ENCODE measurements at places on chromosomes 7 and 10. TPM values are rescaled to one million over a fixed set of nuclear protein-coding genes. Genes with fewer than 3 reads are reported as not detected.
A peak's percentile ranks its signal among the peaks of the same experiment; 100 is the strongest.

Gene TFPI2
- total RNA-seq: 5.8 TPM

Gene ZFAND4
- total RNA-seq: 16.8 TPM

Gene CALY
- not detected for total RNA-seq

Gene NME8
- total RNA-seq: 1.2 TPM

DNA sequence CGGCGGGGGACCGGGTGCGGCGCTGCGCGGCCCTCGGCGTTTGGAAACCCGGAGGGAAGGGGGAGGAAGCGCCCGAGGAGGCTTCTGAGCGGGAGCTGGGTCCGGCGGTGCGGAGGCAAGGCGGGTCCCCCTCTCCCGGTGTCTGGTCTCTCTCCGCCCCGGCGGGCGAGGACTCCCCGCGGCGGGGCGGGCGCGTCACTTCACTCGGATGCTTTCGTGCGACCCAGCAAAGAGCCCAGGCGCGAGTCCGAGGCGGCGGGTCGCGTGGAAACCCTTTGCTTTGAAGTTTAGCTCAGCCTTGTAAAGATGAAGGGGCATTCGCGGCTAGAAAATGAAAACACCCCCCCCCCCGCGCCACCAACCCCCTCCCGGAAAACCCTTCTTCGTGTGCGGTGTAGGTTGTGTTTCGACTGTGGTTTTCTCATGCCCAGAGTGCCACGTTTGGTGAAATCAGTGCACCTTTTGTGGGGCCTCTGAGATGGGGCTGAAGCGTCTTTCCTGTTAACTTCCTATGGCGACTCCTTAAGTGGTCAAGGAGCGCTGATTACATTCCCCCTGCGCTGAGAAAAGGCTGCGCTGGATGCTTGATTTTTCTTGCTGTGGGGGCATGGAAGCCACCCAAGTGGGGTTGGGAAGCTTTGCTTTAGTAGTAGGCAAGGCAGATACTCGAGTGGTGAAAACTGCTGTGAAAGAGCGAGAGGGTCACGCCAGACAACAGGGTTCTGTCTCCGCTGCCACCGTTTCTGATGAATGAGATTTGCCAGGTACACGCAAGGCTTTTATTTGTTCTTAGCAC is 876 bp downstream of the GNAI1 start:
- H3K27me3 ChIP-seq: no peaks in the 10 kb centered on the region
- no peaks in the 10 kb centered on the region for H3K36me3 ChIP-seq
- H3K4me3 ChIP-seq: peak overlapping the region; percentile 84
- H3K27ac ChIP-seq: peak overlapping the region; percentile 62

- no peaks in the 10 kb centered on the region for H3K4me1 ChIP-seq
- DNase-seq: no peak
- no peak overlapping the region for H3K27ac ChIP-seq
- H3K27me3 ChIP-seq: no peaks in the 10 kb centered on the region
- no peak overlapping the region for H3K4me3 ChIP-seq
- H3K36me3 ChIP-seq: no peaks in the 10 kb centered on the region
These were observed 19.4 kb upstream of the TM9SF3 start for GRCh38 chr10:96606216-96606615.

- peak; percentile 90 for DNase-seq
- H3K4me1 ChIP-seq: no peaks in the 10 kb centered on the region
- no peaks in the 10 kb centered on the region for H3K27me3 ChIP-seq
- H3K27ac ChIP-seq: no peak overlapping the region
- H3K4me3 ChIP-seq: no peak overlapping the region
- no peaks in the 10 kb centered on the region for H3K36me3 ChIP-seq
These were observed 8.5 kb upstream of the SCD start for GRCh38 chr10:100338434-100339036.

GRCh38 chr7:138004936-138005335 is 3.0 kb upstream of the CREB3L2 start:
- no peak overlapping the region for H3K4me3 ChIP-seq
- no peak overlapping the region for H3K27ac ChIP-seq
- DNase-seq: no peak
- H3K4me1 ChIP-seq: no peaks in the 10 kb centered on the region
- H3K36me3 ChIP-seq: no peaks in the 10 kb centered on the region

GRCh38 chr10:30503700-30504266 is 69.8 kb downstream of the MAP3K8 start:
- H3K27ac ChIP-seq: no peak overlapping the region
- H3K27me3 ChIP-seq: no peaks in the 10 kb centered on the region
- H3K36me3 ChIP-seq: no peaks in the 10 kb centered on the region
- no peak overlapping the region for H3K4me3 ChIP-seq
- no peak for DNase-seq
- H3K4me1 ChIP-seq: peaks cover 2% of the 10 kb centered on the region

- H3K4me3 ChIP-seq: no peak overlapping the region
- no peaks in the 10 kb centered on the region for H3K27me3 ChIP-seq
- DNase-seq: no peak
- H3K36me3 ChIP-seq: no peaks in the 10 kb centered on the region
These were observed 106.7 kb downstream of the PTPRE start for GRCh38 chr10:128013626-128014025.

DNA sequence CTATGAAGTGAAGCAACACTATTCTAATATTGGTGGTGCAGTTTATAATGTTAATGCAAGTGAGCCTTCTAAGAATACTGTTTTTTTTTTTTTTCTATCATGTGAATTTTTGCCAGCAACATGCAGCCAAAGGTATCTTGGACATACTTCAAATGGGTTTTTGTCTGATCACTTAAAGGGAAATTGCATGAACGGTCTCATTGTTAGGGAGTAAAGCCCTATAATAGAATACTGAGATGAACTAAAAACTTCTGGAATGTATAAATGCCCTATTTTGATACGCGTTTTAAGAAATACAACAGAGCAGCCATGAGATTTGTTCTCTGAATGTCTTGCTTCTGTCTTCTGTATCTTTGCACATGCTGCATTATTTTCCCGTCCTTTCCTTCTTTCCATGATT is 10.5 kb upstream of the MDFIC start:
- H3K4me1 ChIP-seq: no peaks in the 10 kb centered on the region
- no peaks in the 10 kb centered on the region for H3K27me3 ChIP-seq
- H3K36me3 ChIP-seq: no peaks in the 10 kb centered on the region
- DNase-seq: no peak
- H3K4me3 ChIP-seq: no peak overlapping the region

- no peak for DNase-seq
- no peaks in the 10 kb centered on the region for H3K36me3 ChIP-seq
- peaks cover 4% of the 10 kb centered on the region for H3K27me3 ChIP-seq
- H3K4me3 ChIP-seq: no peak overlapping the region
These were observed 103.3 kb upstream of the PFKP start for GRCh38 chr10:2963889-2964631.

DNA sequence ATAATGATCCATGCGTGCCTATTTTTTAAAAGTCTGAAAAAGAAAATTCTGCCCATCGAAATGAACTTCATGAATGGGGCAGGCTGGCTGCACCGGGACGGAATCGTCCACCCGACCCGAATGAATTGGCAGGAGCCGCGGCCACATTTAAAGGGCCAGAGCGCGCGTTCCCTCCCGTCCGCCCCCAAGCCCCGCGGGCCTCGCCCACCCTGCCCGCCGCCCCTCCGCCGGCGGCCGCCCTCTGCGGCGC is 319 bp upstream of the GATA3 start:
- no peak for DNase-seq
- no peaks in the 10 kb centered on the region for H3K27me3 ChIP-seq
- peak overlapping the region; percentile 29 for H3K4me3 ChIP-seq
- no peaks in the 10 kb centered on the region for H3K4me1 ChIP-seq
- H3K36me3 ChIP-seq: no peaks in the 10 kb centered on the region

DNA sequence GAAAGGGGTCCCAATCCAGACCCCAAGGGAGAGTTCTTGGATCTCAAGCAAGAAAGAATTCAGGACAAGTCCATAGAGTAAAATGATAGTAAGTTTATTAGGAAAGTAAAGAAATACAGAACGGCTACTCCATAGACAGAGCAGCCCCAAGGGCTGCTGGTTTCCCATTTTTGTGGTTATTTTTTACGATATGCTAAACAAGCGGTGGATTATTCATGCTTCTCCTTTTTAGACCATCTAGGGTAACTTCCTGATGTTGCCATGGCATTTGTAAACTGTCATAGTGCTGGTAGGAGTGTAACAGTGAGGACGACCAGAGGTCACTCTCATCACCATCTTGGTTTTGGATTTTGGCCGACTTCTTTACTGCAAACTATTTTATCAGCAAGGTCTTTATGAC is 1033.4 kb downstream of the SORCS3 start:
- no peaks in the 10 kb centered on the region for H3K36me3 ChIP-seq
- H3K4me3 ChIP-seq: no peak overlapping the region
- no peaks in the 10 kb centered on the region for H3K27me3 ChIP-seq
- no peak overlapping the region for H3K27ac ChIP-seq
- no peaks in the 10 kb centered on the region for H3K4me1 ChIP-seq

DNA sequence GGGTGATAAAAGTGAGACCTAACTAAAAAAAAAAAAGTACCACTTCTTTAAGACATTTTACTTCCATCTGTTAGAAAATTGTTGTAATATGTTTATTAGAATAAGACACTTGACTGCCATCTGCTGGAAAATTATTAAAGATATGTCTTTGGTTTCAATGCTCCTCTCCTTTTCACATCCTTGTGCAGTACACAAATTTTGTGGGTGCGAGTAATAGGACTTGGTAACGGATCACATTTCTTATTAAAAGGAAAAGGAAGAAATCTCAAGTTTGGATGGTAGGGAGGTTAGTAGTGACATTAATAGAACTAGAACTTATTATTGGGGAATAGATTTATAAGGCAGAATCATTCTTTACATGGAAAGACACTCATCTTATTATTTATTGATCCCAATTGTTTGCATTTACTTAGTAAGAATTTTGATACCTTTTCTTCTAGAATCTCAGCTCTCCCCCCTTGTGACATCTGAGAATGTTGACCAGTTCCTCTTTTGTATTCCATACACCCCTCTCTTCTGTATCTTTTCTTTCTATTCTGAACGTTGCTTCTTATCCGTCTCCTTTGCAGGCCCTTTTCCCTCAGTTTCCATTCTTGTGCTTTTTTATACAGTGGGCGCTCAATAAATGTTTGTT is 43.0 kb upstream of the RPA3 start:
- no peak overlapping the region for H3K27ac ChIP-seq
- no peak for DNase-seq
- H3K4me1 ChIP-seq: no peaks in the 10 kb centered on the region
- peak overlapping the region; percentile 84 for H3K4me3 ChIP-seq

GRCh38 chr7:159201722-159202330 is 57.2 kb upstream of the VIPR2 start:
- no peak for DNase-seq
- H3K4me3 ChIP-seq: no peak overlapping the region
- no peaks in the 10 kb centered on the region for H3K36me3 ChIP-seq
- no peak overlapping the region for H3K27ac ChIP-seq

Measured in aorta (tissue), 5 donors.